ENCODE measurements at places on chromosomes 7 and 10.

GRCh38 chr7:154832557-154833138 lies 170.3 kb downstream of the PAXIP1 start:
- DNase-seq, result no peak

- DNase-seq, result no peak
These were observed 676.8 kb downstream of the DNAJB9 start for GRCh38 chr7:109246330-109247077.

- no peak for DNase-seq
These were observed 104.1 kb downstream of the DOCK1 start for GRCh38 chr10:127009366-127009765.

DNA sequence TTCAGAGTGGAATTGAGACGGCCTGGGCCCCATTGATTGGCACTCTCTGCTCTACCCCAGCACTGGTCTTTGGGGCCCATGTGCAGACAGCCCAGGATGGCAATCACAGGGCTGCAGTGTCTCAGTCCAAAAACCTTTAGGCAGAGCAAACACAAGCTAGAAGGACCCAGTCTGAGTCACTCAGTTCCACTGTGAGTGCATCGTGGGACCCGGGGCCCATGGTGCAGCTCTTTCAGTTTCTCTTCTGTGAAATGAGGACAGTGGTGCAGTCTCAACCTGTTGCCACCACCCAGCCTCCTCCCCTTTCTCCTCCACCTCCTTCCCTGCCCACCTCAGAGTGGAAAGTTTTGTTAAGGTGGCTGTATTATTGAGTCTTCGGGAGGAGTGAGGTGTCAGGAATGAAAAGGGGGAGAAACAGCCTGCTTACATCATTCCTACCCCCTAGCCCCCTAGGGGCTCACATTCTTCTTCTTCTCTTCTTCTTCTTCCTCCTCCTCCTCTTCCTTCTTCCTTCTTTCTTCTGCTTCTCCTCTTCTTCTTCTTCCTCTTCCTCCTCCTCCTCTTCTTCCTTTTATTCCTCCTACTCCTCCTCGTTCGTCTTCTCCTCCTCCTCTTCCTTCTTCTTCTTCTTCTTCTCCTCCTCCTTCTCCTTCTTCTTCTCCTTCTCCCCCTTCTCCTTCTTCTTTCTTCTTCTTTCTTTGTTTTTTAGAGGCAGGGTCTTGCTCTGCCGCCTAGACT lies 19.5 kb upstream of the CARD11 start:
- no peak for DNase-seq

DNA sequence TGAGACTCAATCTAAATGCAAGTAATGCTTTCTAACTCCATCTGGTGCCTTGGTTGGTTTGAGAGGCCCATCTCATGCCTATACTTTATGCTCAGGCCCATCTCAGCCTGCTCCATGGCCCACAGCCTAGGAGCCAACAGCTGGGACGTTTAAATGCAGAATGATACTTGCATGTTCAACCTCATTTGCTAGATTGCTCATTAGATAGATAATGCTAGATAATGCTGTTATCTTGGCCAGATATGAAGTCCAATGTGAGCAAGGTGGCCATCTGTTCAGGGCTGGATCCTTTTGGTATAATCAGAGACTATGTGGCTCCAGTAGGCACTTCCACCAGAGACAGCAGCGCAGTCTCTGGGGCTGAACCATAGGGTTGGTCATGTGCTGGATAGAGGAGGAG lies 321.6 kb upstream of the PHYHIPL start:
- no peak for DNase-seq

- no peak for DNase-seq
These were observed 58.9 kb downstream of the HIBADH start for GRCh38 chr7:27603813-27604212.

GRCh38 chr7:49344556-49344955 lies 420.2 kb downstream of the CDC14C start:
- DNase-seq, result no peak

DNA sequence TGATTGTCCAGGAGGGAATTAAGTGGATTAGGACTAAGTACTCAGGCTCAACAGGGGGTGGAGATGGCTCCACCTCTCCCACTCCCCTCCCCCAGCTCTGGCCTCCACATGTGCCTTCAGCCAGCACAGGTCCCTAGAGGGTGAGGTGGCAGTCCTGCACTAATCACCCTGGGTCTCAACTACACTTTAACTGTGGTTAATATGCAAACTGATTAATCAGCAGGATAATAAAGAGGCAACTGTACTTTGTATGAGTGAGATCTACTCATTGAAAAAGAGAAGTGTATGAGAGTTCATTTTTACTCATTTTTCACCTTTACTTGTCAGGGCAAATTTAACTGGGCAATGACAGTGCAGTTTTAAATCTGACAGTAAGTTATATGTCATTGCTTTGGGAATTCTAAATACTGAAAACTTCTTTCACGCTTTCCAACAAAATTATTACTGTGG lies 223.8 kb upstream of the CCDC6 start:
- DNase-seq, result no peak

DNA sequence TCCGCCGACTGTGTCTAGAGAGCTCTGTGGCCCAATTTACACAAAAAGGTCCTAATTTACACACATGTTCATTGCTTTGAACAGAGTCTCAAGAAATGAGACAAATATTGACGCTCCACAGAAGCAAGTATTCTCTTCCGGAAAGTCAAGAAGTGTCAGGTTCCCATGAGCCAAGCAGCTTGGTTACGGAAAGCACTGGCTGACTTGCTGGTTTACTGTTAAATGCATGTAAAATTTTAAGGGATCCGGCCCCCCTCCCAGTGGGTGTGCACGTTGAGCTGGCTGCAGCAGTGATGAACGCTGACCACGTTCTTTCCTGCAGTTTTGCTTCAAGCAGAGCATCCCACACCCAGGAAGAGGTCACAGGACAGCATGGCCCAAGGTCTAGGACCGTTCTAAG lies 76.8 kb downstream of the DIP2C start:
- no peak for DNase-seq

- no peak for DNase-seq
These were observed 85.5 kb downstream of the TBXAS1 start for GRCh38 chr7:139914306-139915267.

DNA sequence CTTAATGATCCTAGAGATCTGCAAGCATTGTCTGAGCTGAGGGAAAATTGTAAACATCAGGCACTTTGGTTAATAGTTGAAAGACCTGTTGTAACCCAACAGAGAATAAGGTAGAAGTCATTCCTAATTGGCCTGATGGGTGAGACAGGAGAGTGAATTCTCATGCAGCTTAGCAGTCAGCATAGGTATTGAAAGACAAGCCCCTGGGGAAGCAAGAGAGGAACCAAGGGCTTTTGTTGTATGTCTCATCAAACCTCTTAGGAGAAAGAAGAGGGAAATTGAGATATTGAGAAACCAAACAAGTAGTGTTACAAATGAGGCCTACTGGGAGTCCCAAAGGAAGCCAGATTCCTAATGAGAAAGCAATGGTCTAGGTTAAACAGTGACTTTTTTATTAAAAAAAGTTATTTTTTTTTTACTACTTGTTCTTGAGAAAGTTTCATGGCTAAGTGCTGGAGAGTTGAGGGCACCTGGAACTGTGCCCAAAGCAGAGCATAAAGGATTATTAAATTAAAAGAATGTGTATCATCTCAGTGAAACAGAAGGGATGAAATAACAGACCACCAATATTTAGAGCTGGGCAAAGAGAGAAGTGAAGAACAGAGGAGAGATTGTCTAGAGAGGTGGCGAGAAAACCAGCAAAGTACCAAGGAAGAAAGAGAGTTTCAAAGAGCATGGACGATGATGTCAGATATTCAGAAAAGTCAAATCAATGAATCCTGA lies 168.9 kb downstream of the CDK14 start:
- no peak for DNase-seq

DNA sequence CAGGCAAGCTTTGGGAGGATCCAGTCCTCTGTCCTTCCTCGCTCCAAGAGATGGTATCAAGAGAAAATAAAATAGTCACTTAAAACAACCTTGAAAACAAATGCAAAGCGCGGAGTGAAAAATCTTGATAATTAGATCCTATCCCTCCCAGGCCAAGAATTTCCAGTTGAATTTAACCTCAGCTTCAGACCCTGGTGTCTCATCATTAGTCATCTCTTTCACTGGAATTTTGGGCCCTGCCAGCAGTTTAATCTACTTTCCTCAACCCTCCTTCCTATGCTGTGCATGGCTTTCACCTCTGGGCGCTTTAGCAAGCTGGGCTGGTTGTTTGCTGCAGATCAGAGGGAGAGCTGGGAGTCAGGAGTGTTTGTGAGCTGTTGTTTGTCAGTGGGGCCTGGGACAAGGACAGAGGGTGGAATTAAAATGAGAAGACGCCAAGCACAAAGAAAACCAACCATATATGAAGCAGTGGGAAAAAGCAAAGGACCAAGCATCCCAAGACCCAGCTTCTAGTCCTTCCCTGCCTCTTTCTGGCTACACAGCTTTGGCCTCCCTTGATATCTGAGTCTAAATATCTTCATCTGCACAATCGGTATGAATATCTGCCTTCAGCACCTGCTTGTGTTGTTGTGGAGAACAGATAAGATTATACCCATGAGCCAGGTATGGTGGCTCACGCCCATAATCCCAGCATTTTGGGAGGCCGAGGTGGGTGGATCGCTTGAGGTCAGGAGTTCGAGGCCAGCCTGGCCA lies 13.5 kb downstream of the MYOF start:
- no peak for DNase-seq

- no peak for DNase-seq
These were observed 85.1 kb downstream of the TRIM24 start for GRCh38 chr7:138545123-138545522.

GRCh38 chr7:150339409-150339809 lies 2.0 kb downstream of the RARRES2 start:
- DNase-seq, result no peak

DNA sequence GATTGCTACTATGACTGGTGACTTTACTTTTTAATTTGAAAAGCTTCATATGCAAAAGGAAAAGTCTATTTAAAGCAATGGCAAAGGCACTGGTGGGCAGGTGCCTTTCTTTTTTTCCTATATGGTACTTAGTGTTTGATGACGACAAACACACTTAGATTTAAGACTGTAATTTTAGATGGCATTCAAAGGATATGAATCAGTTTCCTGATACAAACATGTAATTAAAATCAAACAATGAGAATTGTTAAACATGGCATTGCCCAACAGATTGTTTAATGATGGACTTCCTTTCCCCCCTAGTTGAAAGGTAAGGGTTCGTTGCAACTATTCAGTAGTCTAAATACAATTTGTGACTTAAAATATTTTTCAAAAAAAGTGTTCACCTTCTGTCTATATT lies 106.5 kb upstream of the SEMA3C start:
- DNase-seq, result no peak

GRCh38 chr7:142496545-142496991 lies 238.7 kb upstream of the PRSS58 start:
- no peak for DNase-seq

GRCh38 chr7:13288516-13288915 lies 601.1 kb downstream of the ARL4A start:
- no peak for DNase-seq

GRCh38 chr7:48090095-48090805 lies 1.2 kb downstream of the UPP1 start:
- DNase-seq, result no peak

DNA sequence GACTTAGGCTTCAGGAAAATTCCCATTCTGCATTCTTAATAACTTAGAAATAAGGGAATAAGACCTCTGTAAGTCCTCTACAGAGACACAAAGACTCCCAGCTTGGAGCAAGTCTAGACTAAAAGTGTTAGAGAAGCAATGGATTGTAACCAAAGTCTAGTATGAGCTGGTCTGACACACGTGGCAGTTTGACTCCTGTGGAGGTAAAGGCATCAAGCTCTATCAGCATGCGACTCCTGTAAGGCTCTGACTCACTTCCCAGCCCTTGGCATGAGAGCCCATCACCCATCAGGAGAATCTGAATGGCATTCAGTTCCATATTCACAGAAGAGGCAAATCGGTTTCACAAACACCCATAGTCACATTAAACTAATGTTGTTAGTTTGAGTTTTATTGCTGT lies 4.4 kb upstream of the VSTM4 start:
- DNase-seq, result no peak

GRCh38 chr10:66925373-66925772 lies 463 bp upstream of the LRRTM3 start:
- DNase-seq, result no peak

- peak; percentile 99 for DNase-seq
These were observed at the start of gene PDIA4 for GRCh38 chr7:149028346-149029109. Gene PDIA4, minus strand, starts transcription at chr7:149028505. Its CDS starts 97 bp downstream, at chr7:149028408.

GRCh38 chr7:55475855-55476803 lies 96.2 kb downstream of the VOPP1 start:
- DNase-seq, result no peak

GRCh38 chr7:96697822-96698221 lies 11.8 kb downstream of the SEM1 start:
- DNase-seq, result no peak

DNA sequence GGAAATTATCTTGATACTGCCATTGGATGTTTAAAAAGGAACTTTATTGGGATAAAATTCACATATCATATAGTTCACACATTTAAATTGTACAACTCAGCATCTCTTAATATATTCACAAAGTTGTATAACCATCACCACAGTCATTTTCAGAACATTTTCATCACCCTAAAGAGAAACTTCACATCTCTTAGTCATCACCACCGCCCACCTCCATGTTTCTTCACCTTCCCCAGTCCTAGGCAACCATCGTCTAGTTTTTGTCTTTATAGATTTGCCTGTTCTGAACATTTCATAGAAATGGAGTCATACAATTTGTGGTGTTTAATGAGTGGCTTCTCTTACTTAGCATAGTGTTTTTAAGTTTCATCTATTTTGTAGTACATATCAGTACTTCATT lies 96.6 kb downstream of the ANKRD30A start:
- DNase-seq, result no peak

DNA sequence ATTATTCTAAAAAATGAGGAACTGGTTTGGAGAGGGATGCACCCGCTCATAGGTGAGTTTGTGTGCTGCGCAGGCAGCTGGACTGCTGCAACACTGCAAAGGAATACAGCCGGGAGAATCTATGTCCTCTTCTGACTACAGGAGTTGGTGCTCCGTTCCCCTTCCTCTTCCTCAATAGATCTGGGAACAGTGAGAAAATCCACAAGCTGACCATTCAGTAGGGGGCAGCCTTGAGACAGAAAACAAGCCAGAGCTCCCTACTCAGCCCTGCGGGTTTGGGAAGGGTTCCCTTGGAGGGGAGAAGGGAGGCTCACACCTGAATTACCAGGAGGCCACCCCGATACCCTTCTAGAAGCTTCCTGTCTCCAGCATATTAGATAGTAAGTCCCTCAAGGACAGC lies 87.3 kb upstream of the FOXI2 start:
- no peak for DNase-seq

GRCh38 chr10:707861-708260 lies 18.4 kb upstream of the DIP2C start:
- DNase-seq, result no peak

DNA sequence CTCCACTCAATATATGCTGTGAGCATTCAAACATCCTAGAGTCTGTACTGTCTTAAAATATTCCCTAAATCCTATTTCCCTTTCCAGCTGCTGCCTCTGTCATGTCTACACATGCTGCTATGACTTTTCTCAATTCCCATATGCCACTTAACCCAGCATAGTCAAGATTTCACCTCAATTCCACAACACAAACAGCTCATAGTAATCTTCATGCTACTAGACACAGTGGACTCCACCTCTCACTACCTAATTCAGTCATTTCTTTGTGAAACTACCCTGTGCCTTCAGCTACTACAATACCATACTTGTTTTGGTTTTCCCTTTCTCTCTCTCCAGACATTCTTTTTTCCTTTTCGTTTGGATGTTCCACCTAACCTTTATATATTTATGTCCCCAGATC lies 45.5 kb downstream of the GSAP start:
- no peak for DNase-seq

- no peak for DNase-seq
These were observed 917.0 kb upstream of the GHITM start for GRCh38 chr10:83222300-83222699.

- DNase-seq, result no peak
These were observed 6.6 kb upstream of the ITIH2 start for GRCh38 chr10:7696545-7696944.

GRCh38 chr10:5524641-5525560 lies at the start of gene CALML3:
Gene CALML3, plus strand, starts transcription at chr10:5524961. Its CDS starts 125 bp downstream, at chr10:5525086.
- DNase-seq, result no peak
